ENCODE measurements at places on chromosomes 3 and 15.
A peak's percentile ranks its signal among the peaks of the same experiment; 100 is the strongest.

GRCh38 chr3:152834191-152834775 is 648 bp upstream of the P2RY1 start:
- DNase-seq = no peak

- no peak for DNase-seq
Measured at GRCh38 chr15:41949401-41950126, 22.8 kb downstream of the EHD4 start.

- DNase-seq = no peak
Measured at GRCh38 chr3:73538486-73538885, 86.3 kb downstream of the PDZRN3 start.

- no peak for DNase-seq
Measured at GRCh38 chr3:129348734-129349133, 70.1 kb downstream of the HMCES start.

DNA sequence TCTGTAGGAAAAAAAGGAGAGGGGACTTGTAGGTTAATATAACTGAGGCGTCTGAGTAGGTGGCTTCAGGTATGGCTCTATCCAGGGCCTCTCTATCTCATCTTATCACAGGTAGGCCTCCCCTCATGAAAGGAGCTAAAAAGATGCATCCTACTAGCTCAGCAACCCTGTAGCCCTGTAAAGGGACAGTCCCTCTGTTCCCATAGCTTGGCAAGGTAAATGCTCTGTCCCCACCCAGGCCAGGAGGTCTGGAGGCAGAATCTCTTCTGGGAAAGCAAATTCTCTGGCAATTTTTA is 135.2 kb downstream of the CHSY1 start:
- no peak for DNase-seq

- peak; percentile 16 for DNase-seq
Measured at GRCh38 chr15:31372635-31373091, 46.0 kb downstream of the KLF13 start.

DNA sequence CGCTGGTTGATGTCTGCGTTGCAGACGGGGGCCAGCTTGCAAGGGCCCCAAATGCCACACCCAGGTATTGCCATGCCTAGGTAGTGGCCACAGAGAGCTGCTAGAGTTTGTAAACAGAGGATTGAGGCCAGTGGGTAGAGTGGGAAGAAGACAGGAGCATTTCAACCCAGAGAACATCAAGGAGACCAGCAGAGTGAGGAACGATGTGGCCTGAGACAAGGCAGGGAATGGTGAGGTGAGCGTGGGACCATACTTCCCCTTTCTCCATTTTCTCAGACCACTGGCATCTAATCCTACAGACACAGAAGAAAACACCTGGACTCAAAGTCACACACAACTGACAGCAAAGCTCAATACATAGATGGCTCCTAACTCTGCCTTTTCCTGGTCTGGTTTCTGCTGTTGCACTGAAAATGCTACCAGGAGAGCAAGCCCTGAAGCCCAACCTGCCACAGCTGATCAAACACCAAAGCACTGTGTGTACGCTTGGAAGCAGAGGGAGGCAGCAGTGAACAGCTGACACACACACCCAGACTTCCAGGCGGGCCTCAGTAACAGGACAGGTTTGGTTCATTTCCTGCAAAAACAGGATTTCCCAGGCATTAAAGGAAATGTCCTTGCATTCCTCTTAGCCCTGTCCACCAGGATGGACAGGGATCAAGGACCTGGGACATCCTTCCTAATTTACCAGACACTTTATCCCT is 1.6 kb downstream of the FAM174B start:
- DNase-seq = no peak

DNA sequence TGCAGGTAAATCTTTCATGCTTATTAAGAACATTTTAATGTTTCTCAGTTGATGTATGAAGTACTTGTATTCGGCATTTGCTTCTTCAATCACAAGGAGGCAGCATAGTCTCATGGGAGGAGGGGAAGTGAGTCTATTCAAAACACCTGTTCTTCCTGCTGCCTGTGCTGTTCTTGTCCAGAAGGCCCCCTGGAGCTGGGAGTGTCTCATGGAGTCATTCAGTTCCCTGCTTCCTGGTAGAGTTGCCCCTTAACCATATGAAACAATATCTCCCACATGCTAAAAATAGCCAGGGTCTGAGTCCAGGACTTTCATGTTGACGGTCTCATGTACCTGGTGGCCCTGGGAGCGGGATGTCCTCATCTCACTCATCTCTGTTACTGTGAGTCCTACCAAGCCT is 15.5 kb upstream of the PPP1R2 start:
- DNase-seq = no peak

- no peak for DNase-seq
Measured at GRCh38 chr3:155635056-155635455, 109.8 kb downstream of the PLCH1 start.

DNA sequence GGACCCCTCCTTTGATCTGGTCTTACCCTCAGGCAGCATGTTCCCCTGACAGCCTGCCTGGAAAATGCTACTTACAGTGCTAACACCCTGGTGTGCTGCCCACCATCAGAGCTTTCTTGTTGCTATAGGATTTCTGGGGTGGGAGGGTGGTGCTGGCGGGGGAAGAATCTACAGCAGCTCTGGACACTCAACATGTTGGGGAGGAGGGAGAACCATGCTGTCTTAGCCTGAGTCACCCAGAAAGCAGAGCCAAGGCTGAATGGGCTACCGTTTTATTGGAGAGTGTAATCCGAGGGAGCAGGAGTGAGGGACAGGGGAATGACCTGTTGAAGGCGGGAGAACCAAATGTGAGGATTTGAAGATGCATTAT is 45.6 kb downstream of the MFSD1 start:
- DNase-seq = no peak

DNA sequence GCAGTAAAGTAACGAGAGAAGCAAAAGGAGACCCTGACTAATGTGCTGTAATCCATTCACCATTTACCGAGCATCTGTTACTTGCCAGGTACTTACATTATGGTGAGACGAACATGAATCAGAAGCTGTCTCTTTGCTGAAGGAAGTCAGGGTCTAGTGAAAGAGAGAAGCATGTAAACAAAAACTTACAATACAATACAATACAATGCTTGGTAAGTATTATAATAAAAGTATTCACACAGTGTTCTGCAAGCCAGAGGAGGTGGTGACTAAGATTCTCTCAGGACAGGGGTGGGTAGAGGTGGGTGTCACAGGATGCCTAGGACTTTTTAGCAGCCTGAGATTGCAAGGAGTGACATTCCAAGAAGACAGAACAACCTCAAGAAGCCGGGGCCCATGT is 50.2 kb upstream of the MGA start:
- DNase-seq = no peak

GRCh38 chr3:54046641-54047214 is 75.6 kb upstream of the CACNA2D3 start:
- no peak for DNase-seq

- DNase-seq = no peak
Measured at GRCh38 chr15:36050899-36051298, 504.9 kb upstream of the DPH6 start.

DNA sequence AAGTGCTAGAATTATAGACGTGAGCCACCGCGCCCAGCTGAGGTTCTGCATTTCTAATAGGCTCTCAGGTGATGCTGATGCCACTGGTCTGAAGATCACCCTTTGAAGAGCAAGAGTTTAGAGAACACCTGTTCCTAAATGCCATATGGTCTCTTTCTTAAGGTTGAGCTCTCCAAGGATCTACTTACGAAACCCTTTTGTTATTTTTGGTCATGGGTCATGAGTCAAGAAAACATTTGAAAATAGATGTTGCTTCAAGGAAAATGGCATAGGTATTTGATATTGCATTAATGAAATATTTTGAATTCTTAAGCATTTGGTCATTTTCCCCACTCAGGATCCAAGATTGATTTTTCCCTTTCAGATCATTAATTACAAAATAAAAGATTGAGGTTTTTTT is 74.7 kb upstream of the SOX2 start:
- DNase-seq = no peak

DNA sequence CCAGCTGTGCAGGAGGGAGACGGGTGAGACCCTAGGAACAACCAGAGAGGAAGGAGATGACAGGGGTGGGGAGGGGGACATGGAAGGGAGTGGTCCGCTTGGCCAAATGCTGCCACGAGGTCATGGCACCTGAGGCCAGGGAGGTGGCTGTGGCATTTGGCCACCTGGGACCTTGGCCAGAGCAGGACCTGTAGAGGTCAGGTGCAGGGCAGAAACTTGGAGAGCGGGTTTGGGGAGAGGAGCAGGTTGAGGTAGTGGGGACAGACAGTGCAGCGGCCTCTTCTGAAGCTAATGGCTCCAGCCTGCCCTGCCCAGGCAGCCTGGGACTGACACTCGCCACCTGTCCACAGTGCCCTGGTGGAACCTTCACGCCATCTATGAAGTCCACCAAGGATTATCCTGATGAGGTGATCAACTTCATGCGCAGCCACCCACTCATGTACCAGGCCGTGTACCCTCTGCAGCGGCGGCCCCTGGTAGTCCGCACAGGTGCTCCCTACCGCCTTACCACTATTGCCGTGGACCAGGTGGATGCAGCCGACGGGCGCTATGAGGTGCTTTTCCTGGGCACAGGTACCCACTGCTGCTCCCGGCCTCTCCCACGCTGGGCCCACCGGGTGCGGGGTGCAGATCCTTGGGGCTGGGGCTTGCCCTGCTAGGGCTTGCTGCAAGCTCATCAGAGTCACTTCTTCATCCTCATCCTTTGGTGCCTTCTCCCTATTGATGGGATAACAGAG is 7.0 kb upstream of the GNAT1 start:
- DNase-seq = no peak

DNA sequence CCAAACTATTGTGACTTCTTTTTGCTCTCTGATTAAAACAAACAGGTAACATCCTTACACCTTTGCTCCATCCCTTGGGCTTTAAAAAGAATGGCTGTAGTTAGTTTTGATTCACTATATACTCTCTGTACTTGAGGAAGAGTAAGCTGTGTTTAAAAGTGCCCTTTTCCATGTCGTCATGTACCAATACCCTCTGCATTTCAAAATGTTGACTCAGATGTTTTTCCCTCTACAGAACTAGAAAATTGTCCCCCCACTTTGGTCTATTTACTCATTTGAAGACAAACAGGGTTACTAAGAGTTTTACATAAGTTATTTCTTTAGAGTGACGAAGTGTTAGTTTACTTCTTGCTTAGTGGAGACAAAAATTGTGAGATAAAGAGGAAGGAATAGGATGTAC is 62.7 kb downstream of the TASOR start:
- no peak for DNase-seq

DNA sequence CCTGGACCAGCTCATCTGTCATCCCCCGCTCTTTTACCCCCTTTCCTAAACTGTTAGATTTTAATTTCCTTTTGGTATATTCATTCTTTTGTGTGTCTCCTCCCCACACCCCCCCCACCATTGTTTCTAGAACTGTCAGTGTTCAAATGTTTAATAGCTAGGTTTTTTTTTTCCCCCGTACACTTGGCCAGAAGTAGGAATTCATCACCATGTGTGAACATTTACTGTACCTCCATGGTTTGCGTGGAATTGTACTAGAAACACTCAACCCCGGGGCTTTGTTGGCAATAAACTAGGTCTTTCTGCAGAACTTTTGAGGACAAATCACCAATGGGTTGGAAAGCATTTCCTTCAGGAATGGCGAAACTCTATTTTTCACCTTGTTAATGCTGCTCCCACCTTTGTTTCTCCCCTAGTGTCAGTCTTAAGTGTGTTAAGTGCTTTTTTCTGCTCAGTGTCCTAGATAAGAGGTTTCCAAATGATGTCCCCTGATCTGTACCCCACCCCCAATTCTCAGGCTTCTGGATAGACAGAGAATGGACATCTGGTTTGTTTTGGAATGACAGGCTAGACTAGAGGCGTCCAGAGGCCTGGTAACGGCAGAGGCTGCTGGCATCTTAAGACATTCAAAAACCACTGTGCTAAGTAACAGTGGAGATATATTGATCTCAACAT is 76.8 kb downstream of the SMAD3 start:
- no peak for DNase-seq

GRCh38 chr3:28125342-28125741 is 116.1 kb upstream of the CMC1 start:
- no peak for DNase-seq

DNA sequence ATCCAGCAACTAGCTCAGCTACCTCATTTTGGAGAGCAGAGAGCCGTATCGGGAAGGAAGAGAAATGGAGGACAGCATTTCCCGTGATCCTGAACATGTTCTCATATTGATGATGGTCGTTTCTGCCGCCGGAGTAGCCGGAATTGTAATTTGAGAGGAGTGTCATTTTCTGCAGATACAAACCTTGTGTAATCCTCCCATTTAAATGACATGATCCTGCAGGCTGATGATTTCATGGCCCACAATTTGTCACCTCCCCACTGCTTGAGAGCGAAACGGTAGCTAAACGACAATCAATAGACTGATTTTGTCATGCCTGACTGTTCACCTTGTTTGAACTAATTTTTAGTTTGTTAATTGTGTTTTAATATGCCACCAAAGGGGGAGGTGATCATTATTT is 126.5 kb upstream of the CNTN6 start:
- DNase-seq = no peak

DNA sequence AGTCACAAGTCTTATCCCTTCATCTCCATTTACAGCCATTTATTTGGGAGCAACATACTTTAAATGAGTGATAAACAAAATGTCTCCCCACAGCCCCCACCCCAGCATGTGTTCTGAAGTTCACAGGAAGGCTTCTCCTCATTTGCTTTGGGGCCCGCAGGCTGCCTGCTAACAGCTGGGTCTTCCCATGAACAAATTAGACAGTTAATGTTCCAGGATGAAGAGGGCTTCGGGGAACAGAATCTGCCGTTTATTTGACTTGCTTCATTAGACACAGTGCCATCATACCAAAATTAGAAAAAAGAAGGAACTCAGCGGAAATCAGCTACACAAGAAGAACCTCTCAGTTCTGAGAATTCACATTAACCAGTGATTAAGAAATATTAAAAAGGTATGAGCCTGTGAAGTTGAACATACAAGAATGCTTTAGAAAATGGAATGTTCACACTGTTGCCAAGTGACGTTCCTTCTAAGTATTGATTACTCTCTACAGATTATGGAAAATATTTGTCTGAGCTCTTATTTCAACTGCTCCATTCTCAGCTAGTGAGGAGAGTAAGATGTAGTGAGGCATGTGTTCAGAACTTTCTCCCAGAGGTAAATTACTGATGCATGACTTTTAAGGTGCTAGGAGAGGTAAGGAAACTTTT is 107.5 kb upstream of the THBS1 start:
- DNase-seq = no peak

GRCh38 chr15:38701149-38701548 is 136.5 kb upstream of the RASGRP1 start:
- DNase-seq = no peak

DNA sequence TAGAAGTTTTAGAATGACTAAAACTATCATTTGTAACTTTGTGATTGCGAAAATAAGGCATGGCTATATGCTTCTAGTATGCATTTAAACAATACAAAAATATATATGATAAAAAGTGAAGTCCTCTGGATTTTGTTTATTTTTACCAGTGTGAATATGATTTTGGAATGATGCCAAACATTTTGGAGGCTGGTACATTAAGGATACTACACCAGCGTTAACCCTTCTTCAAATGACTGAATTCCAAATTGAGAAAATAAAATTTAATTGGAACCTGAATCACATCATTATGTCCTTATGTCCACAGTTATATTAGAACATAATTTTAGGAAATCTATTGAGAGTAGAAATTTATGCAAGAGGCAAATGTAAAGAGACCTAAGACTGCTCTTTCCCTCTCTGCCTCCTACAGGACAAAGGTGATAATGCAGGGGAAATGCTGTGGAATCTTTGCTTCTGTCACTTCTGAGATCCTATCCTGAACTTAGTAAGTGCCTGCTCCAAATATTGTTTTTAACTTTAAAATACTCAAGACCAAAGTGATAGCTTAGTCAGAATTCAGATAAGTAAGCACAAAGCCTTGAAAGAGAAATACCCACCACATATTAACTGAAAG is 121.1 kb upstream of the NANOGP8 start:
- DNase-seq = no peak

- DNase-seq = no peak
Measured at GRCh38 chr3:108394563-108394962, 98.2 kb downstream of the HHLA2 start.

Data from cortex of kidney (tissue), 1 donor.